ENCODE measurements at places on chromosomes 5 and 9. TPM values are rescaled to one million over a fixed set of nuclear protein-coding genes. Genes with fewer than 3 reads are reported as not detected.

Gene PCSK5
- 5.3 TPM for total RNA-seq

Gene LOX
- not detected for total RNA-seq

Gene PDCD1LG2
- total RNA-seq: not detected

Gene PFN3
- total RNA-seq: not detected

Gene ESM1
- not detected for total RNA-seq

Gene ARHGEF39
- total RNA-seq: 17.2 TPM

Gene TRPM3
- total RNA-seq: not detected

Gene SPINK6
- not detected for total RNA-seq

DNA sequence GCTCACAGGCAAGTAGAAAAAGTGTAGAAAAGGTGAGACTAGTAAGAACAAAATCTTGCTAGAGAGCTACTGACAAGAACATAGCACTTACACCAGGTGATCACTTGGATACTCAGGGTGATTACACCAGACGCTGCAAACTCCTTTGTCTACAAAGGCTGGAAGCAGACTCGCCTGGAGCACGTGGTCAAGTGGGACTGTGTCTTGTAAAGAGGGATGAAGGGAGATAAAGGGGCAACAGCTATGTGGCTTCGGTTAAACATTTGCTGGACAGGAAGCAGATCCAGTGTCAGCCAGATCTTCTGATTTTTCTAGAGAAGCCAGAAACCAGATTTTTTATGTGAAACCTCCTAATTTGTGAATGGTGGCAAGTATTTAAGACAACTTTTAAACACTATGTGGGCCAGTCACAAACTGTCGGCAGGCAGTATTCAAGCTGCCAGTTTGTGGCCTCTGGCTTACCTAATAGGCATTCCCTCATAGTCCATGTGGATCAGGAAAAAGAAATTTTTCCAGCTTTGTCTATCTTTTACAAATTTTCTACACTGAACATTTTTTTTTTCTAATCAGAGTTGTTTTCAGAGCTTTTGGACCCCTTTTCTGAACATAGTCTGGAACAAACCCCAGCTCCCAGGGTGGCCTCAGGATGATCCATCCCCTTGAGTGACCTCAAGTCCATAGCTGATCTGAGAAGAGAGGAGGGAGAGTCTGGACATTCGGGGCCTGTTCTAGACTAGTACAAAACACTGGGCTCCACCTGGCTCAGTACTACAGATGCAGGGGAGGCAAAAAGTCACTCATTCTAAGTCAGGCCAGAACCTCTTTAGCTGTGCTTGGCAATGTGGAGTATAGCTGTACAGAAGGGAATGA, 262.9 kb downstream of the ARRDC3 start:
- no peak for DNase-seq

GRCh38 chr9:126708178-126708577, 94.5 kb downstream of the LMX1B start:
- no peak for DNase-seq

DNA sequence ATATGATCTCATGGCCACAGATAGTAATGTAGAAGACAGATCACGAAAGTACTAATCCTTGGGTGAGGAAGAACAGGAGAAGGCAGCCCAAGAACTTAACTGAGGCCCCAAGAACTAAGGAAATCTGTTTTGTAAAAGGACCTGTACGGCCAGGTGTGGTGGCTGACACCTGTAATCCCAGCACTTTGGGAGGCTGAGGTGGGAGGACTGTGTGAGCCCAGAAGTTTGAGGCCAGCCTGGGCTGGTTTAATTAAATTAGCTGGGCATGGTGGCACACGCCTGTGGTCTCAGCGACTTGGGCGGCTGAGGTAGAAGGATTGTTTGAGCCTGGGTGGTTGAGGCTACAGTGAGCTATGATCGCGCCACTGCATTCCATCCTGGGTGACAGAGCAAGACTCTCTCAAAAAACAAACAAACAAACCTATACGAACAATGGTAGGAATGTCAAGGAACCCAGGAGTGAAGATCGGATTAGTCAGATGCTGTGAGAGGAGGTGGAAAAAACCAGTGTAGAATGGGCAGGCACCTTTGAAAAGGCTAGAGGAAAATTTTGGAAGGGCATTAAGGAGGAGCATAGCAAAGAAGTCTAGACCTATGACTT, 283.8 kb upstream of the DMRT1 start:
- DNase-seq: no peak

- DNase-seq: no peak
Measured at GRCh38 chr5:1001406-1002270, 7.0 kb upstream of the NKD2 start.

GRCh38 chr5:140630292-140631035, 2.5 kb downstream of the CD14 start:
- DNase-seq: no peak
